ENCODE measurements at places on chromosomes 16 and 17.

DNA sequence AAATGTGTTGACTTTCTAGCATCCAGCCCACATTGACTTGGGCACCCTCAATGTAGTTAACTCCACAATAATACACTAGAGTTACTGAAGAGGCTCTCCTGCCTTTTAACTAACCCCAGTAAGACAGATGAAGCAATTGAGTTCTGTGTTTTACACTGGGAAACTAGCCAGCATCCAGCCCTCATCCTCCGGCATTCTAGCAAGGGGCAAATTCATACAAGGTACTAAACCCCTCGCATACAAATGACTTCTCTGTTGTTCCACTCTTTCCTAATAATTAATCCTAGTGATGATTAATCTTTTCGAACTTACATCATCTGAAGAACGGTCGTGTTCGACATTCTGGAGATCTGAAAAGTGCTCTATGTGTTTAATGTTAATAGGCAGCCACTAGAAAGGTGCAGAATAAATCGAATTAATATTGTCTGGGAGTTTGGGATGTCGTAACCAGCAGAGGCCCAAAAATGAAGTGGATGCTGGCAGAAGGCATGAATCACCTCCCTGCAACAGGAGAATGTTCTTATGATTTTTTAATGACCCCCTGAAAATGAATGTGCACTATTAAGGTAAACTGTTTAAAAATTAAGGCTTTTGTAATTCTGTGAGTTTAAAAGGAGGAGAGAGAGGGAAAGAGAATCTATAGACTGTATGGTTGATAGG lies 249.4 kb downstream of the SNX29 start:
- DNase-seq = no peak

GRCh38 chr17:80395402-80396151 lies 19.4 kb upstream of the ENDOV start:
- no peak for DNase-seq

- no peak for DNase-seq
These were observed 2.2 kb downstream of the TIMP2 start for GRCh38 chr17:78922816-78923498.

- DNase-seq = no peak
These were observed 6.1 kb upstream of the CCL8 start for GRCh38 chr17:34313164-34313563.

DNA sequence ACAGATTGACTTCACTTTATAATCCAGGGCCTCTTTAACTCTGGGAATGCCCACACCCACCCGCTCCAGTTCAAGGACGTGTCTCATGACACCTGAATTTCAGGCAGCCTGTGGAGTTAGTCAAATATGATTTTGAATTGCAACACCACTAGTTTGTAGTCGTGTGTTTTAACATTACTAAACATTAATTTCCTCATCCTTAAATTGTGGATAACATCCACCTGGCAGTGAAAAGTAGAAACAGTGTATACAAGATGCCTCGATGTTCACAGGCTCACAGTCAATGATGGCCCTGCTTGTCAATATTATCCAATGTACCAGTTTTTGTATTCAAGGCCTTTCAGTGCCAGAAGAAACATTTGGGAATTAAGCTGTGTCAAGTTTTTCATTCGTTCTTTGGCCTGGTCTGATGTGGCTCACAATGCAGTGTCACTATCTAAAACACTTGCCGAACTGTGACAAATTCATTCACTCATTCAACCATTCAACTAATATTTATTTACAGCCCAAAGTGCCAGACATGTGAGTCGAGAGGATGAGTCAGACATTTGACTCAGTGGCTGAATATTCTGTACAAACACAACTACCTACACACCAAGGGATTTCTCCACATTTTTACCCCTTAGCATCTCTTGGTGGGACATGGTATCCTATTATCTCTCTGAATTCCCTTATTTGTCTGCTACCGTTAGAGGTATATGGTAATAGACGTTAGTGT lies 1.4 kb downstream of the MEIOB start:
- DNase-seq = peak; percentile 17

DNA sequence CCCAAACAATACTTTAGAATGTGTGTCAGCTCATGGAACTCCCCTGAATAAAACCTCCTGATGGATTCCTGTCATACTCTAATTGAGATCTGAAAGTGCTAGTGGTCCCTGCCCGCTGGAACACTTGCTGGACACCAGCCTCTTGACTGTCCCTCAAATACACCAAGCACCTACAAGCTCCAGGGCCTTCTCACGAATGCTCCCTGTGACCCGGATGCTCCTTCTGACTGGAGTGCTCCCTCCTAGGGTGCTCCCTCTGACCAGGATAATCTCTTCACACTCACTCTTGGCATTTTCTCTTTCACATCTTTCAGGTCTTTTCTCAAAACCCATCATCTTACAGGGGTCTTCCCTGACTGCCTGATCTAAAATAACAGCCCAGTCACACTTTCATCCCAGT lies 205.9 kb downstream of the SLC39A11 start:
- no peak for DNase-seq

- peak; percentile 87 for DNase-seq
These were observed 2.3 kb upstream of the CCDC182 start for GRCh38 chr17:57747221-57748017.

DNA sequence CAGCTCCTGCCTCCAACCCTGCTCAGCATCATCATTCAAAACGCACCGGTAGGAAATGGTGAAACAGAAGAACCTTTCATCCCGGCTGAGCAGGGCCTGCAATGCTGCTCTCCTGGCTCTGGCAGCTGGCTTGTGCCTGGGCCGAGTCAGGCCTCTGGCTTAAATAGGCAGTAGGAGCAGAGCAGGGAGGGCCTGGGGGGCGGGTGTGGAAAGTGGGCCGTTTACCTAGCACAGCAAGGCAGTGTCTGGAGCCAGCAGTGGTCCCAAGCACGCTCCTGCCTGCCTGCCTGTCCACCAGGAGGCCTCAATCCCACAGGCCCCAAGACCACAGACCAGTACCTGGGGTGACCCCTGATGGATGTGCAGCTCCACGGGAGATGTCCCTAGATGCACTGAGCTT lies 59.3 kb downstream of the SMPD3 start:
- no peak for DNase-seq

DNA sequence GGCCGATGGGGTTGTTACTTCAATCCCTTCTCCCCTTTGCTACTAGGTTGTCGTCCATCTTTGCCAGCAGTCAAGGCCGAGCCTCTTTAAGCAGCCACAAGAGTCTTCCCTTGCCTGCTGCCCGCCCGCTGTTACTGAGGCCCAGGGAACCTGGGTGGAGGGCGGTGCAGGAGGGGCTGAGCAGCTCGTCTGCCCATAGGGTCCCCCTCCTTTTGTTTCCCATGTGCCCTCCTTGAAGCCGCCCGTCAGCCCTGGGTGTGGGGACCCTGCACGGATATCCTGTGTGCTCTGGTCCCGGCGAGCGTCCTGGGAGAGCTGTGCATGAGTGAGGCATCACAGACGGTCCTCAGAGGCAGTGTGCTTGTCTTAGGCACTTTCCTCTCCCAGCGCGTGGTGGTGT lies 37.9 kb upstream of the CAPN15 start:
- no peak for DNase-seq

GRCh38 chr17:61758430-61758829 lies 104.9 kb downstream of the BRIP1 start:
- no peak for DNase-seq

DNA sequence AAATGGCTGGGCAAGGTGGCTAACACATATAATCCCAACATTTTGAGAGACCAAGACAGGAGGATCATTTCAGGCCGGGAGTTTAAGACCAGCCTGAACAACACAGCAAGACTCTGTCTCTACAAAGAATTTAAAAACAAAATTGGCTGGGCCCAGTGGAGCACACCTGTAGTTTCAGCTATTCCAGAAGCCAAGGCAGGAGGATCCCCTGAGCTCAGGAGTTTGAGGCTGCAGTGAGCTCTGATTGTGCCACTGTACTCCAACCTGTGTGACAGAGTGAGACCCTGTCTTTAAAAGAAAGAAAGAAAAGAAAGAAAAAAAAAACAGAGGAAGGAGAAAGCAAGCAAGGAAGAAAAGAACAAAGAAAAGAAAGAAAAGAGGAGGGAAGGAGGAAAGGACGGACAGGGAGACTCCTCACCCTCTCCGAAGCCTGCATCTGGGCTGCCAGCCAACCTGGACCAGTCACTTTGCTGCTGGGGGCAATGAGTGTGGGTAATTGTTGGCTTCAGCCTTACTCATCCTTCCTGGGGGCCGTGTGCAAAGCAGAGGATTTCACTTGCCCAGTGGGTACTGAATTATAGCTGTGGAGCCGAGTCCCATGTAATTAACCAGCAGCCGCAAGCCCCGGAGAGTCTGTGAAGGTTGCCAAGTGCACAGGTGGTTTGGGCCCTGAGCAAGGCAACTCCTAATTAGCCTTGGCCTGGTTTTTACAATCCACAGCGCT lies 6.7 kb upstream of the MT4 start:
- peak; percentile 97 for DNase-seq

GRCh38 chr16:50771366-50771765 lies 29.5 kb downstream of the CYLD start:
- DNase-seq = no peak

GRCh38 chr16:79988089-79988488 lies 387.6 kb upstream of the MAF start:
- no peak for DNase-seq

DNA sequence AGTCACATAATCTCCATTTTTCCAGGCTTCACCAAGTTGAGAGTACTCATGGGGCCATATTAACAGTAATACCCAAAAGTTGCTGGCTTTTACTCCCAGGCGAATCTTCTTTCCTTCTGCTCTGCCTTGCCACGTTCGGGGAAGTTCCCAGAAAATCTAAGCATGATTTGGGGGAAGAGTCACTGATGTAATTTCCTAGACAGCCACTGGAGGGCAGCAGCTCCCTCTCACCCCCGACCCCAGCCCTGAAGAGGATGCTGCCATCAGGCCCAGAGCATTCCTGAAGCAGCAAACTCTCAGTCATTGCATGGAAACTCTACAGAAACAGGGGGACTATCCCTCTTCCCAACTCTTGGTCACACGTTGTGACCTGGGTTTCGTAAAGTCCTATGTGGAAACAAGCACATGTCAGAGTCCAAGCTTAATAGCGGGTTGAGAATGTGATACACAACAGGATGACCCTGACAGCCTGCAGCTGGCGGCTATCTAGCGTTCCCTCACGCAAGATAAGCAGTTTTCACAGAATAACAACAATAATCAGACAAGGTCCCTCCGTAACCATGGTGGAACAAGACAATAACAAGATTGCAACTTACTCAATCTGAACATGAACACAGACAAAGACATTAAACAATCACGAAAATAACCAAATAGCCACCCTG lies 43.8 kb upstream of the DHX40 start:
- DNase-seq = peak; percentile 78

GRCh38 chr16:9378876-9379275 lies 287.4 kb downstream of the HAPSTR1 start:
- no peak for DNase-seq

DNA sequence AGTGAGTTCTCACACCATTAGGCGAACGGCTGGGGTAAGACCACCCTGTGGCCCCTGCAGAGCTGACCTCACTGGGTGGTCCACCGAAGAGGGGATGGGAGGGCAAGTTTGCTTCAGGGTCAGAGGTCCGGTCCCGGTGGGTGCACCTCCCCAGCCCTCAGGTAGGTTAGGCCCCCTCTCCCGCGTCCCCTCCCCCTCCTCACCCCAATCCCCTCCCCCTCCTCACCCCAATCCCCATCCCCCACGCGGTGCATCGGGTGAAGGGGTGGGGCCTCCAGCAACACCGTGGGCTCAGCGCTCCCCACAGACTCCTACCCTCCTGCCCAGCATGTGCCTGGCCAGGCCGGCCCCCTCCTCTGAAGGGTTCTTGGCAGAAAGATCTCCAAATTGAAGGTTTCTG lies 13.4 kb downstream of the MCRIP1 start:
- DNase-seq = no peak

DNA sequence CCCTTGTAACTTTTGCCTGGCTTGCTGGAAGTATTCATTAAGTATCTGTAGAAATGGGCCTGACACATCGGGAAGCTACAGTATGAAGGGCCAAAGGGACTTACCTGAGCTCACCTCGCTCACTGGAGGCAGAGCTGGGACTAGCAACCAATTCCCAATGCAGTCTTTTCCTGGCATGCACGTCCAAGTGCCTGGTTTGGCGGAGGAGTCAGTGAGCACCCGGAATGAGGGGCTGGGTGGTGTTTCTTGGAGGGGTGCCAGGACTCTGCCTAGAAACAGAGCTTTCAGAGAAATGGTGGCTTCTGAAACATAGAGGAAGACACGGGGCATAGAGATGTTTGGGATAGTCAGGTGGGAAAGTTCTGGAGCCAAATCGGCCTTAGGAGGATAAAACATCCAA lies 18.4 kb upstream of the GPRC5C start:
- DNase-seq = no peak

DNA sequence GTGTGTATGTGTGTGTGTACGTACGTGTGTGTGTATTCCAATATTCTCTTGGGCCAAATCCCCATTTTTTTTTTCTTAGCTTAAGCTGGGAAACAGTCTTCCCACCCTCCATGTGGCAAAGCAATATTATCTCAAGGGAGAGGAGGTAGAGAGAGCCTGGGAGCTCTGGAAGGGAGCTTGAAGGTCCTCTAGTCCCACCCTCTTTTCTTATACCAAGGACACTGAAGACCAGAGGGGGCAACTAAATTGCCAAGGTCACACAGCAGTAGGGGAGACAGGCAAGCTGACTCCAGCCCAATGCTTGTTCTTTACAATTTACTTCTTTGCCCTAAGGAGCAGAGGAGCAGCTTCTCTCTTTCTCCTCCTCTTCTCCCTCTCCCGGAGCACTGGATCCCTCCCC lies 6.8 kb downstream of the SRCIN1 start:
- DNase-seq = no peak

DNA sequence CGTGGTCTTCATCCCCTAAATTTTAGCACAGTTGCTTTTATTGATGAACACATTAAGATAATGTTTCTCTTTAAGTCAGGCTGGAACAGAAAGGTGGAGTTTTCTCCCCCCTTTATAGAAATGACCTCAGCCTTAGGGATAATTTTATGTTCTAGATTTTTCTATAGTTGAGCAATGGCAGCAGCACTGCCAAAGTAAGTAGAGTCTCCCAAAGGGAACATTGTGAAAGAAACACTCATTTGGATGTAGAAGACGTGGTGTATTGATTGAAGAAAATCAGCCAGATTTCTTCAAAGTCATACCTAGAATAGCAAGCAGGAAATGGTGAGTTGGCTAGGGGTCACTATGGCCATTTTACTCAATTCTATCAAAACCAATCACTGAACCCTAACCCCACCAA lies 122.5 kb downstream of the DNAH9 start:
- DNase-seq = no peak

DNA sequence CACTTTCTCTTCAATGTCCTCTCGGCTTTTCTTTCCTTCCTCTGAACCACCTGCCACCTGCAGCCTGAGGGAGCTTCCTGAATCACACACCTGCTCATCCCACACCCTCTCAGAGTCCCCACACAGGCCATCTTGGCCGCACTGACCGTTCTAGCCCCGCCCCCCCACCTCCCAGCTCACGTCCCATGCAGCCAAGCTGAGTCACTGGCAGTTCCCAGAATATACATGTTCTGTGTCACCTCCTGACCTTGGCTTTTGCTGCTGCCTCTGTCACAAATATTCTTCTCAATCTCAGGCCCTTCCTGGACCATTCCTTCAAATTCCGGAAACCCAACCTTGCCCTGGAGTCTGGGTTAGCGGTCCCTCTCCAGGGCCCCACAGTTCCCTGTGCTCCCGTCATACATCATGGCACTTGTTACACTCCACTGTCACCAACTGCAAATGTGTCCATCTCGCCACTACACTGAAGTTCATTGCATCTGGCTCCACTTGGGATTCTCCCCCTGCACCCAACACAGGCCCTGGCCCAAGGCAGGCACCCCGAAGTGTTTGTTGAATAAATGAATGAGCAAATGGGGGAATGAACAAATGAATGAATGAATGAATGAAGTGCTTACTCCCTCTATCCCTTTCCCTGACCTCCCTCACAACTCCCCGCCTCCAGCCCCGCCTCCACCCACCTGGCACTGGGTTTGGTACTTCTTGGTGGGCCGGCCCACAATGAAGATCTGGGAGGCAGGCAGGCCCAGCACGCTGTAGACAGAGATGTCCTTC lies 12.8 kb downstream of the PIMREG start:
- peak; percentile 7 for DNase-seq
